ENCODE measurements at places on chromosomes 2 and 18.
A peak's percentile ranks its signal among the peaks of the same experiment; 100 is the strongest.

- no peak for DNase-seq
These were observed 15.1 kb downstream of the SH2D6 start for GRCh38 chr2:85433511-85434089.

- DNase-seq = no peak
These were observed 1536.2 kb upstream of the NXPH2 start for GRCh38 chr2:140316345-140316744.

DNA sequence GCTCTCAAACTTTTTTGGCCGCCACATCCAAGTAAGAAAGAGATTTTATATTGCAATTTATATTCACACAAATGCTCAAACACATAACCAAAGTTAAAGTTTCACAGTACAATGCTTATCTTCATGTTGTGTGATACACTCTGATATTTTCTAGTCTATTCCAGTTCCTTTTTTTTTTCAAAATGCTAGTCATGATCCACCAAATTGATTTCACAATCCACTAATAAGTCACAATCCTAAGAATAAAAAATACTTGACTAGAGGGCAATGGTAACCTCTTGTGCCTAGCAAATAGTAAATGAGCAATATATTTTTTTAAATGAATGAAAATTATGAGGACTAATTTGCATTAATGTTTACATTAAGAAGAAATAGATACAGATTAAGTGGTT, 5.8 kb upstream of the PTPN4 start:
- no peak for DNase-seq

DNA sequence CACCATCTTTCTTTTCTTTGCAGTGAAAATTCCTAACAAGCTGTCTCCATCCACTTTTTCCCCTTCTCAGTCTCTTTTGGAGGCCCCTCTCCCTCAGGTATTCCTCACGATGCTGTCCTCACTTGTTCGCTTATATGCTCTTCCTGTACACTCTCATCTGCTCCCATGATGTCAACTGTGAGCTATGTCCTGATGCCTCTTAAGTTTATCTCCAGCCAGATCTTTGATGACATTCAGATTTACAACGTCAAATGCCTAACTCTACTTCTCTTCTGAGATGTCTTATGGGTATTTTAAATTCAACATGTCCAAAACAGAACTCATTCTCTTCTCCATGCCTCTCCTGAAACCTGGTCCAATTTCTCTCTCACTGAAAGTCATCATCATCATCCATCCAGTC, 55.1 kb upstream of the SERTAD2 start:
- no peak for DNase-seq

DNA sequence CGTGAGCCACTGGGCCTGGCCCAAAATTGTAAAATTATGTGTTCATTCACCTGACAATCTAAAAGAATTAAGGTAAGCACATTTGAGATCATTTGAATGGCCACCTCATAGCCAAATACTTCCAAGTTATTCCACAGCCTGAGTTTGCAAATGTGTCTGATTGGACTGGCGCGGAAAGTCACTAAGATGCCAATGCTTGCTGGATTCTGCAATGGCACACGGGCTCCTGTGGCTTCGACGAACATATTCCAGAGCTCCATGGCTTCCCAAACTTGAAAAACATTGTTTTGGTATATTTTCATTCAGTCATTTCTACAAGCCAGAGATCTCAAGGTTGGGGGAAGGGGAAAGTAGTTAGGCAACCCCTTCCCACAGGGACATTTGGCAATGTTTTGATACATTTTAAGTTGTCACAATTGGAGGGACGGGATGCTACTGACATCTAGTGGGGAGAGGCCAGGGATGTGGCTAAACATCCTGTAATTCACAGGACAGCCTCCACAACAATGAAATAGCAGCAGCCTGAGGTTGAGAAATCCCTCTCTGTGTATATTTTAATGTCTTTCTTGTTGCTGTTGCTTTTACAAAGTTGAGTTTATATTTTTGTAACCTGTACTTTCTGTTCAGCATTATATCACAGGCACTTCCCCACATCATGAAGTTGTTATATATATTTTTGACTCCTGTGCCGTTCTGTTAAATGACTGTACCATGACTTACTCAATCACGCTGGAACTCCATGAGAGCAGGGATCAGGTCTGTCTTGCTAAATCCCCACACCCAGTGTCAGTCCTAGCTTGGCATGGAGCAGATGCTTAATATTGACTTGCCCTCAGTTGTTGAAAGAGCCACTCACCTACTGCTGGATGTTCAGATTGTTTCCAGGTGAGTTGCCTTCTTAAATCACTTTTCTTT, 56.9 kb downstream of the COL4A4 start:
- peak; percentile 52 for DNase-seq

GRCh38 chr2:147051814-147052213, 793.0 kb upstream of the ACVR2A start:
- DNase-seq = no peak
